Kidney (tissue), 22 donors: ENCODE measurements at places on chromosomes 3 and 15. TPM values are rescaled to one million over a fixed set of nuclear protein-coding genes. Genes with fewer than 3 reads are reported as not detected.
A peak's percentile ranks its signal among the peaks of the same experiment; 100 is the strongest.

GRCh38 chr3:146160964-146161662 lies at the start of gene PLOD2:
PLOD2 (minus strand) TSS chr3:146161184; CDS start chr3:146160989, 195 bp downstream.
- H3K4me3 ChIP-seq = peak within 1 kb of the TSS; percentile 86
- H3K36me3 ChIP-seq = no peaks in the 10 kb centered on the region
- H3K4me1 ChIP-seq = peaks cover 20% of the 10 kb centered on the region

DNA sequence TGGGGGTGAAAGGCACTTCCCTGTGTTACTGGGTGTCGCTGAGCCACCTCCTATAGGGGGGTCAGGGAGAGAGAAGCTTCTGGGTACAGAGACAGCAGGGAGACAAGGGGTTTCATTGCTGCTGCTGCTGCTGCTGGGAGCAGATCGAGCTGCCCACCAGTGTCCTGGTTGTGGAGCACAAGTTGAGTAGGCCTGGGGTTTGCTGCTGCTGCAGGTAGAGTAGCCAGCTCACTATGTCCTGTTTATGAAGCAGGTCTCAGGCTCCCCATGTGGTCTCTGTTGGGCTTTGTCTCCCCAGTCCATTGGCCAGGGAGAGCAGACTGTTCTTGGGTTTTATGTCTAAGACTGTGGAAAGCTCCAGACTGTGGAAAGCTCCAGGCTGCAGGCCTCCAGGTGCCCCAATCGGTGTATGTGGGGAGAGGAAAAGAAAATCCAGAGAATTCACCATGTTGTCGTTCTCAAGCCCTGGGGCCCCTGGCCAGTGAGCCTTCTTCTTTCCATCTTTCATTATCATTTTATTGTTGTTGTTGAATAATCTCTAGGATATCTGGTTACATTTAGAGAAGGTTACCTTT lies 157.8 kb downstream of the ADAMTS17 start:
- no peaks in the 10 kb centered on the region for H3K36me3 ChIP-seq
- H3K4me3 ChIP-seq = no peak overlapping the region
- no peaks in the 10 kb centered on the region for H3K4me1 ChIP-seq
- H3K27me3 ChIP-seq = no peaks in the 10 kb centered on the region
- DNase-seq = peak; percentile 7

DNA sequence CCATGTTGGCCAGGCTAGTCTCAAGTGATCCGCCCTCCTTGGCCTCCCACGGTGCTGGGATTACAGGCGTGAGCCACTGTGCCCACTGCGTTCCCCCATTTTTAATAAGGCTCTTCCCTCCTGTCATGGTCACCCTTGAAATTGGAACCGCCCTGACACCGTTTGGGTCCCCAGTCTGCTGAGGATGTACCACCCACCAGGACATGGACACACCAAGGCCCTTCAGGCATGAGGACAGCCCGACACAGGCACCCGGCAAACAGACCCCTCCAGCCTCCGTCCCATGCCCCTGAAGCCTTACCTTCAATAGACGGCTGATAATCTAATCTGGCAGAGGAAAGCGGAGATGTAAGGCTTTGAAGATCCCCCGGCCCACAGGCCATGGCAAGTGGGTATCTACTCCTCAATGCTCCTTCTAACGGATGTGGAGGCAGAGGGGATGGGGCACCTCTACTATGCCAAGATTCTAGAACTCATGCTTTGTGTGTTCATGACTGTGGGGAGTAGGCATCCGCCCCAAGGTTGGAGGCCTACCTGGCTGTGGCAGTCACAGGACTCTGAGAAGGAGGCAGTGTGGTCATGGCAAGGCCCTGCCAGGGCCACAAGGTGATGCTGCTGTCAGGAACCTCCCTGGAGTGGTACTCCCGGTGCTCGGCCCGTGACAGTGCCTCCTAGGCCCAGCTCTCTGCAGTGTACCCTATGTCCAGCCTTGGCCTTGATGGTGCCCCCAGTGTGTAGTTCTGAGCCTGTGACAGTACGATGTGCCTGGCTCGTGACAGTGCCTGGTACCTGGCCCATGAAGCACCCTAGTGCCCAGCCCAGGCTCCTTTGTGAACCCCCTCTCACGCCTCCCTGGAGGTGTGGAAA lies 18.6 kb upstream of the PRSS50 start:
- no peaks in the 10 kb centered on the region for H3K4me1 ChIP-seq
- no peak overlapping the region for H3K4me3 ChIP-seq
- H3K27me3 ChIP-seq = no peaks in the 10 kb centered on the region
- no peaks in the 10 kb centered on the region for H3K36me3 ChIP-seq
- no peak overlapping the region for H3K27ac ChIP-seq

DNA sequence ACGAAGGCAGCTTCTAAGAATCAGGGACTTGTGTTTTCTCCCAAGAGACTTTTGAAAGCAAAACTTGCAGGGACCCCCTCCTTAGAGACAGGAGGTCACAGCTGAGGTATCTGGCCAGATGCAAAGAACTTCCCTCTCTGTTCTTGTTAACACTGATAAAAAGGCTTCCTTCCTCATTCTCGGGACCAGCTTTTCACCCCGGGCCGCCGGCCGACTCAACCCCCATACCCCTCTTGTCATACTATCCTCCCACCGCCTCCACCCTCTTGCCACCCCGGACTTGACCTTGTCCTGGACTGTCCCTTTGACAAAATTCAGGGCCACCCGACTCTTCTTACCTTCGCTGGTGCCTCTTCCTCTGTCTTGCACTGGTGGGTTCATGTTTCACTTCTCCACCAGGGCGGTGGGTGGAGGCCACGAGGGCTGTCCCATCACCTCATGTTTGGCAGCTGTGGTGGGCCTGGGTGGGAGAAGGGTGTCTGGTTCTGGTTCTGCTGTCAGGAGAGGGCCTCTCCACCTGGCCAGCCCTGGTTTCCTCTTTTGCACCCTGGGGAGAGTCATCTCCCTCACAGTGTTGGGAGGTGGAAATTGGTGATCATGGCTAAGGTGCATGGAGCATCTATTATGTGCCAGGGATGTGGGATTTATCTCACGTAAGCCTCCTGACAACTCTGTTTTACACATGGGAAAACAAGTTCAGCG lies 32.5 kb downstream of the BHLHE40 start:
- no peaks in the 10 kb centered on the region for H3K36me3 ChIP-seq
- DNase-seq = no peak
- H3K27me3 ChIP-seq = no peaks in the 10 kb centered on the region
- no peak overlapping the region for H3K4me3 ChIP-seq
- no peak overlapping the region for H3K27ac ChIP-seq

DNA sequence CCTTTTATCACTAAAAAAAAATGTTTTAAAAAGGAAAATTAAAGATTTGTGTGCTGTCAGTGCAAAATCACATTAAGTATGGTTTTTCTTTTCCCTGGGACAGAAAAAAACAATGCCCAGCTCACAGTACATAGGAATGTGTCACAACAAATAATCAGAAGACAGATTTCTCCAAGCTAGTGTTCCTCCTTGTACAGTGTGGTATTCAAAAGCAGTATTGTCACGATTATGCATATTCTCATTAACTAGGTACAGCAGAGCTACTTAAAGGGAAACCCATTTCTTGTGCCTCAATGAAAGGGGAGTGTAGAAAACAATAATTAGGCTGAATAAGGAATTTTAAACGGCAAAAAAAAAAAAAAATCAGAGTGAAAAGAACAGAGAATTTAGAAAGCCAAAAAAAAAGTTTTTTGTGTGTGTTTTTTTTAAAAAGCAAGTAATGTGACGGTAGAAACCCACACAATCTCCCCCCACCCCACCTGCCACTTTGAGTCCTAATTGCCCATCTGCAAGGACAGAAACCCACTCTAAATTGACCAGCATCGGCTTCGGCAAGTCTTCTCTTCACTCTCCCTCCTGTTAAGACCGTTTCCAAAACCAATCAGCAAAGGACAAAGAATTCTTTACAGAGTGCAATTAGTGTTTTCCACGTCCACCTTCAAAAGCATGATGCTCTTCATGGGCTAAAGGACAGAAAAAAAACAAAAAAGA lies 41.0 kb downstream of the EIF4E3 start:
- DNase-seq = no peak
- no peaks in the 10 kb centered on the region for H3K36me3 ChIP-seq

- no peaks in the 10 kb centered on the region for H3K27me3 ChIP-seq
- H3K36me3 ChIP-seq = no peaks in the 10 kb centered on the region
- H3K4me1 ChIP-seq = no peaks in the 10 kb centered on the region
These were observed 99.6 kb upstream of the PRR23E start for GRCh38 chr3:127093312-127093711.

DNA sequence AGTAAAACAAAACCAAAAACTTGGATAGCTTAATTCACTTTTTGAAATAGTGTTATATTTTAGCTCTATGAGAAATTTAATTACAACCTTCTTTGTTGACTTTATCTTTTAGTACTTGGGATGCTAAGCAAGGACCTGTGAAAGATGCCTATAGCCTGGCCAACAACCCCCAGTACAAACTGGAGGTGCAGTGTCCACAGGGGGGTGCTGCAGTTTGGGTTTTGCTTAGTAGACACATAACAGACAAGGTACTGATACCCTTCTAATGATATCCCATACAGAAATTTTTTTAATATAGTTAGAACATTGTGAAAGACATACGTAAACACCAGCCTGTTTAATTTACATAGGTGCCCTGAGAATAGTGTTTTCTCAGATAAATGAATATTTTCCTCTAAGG lies 35.3 kb downstream of the CAPN7 start:
- no peaks in the 10 kb centered on the region for H3K27me3 ChIP-seq
- no peak for DNase-seq
- no peaks in the 10 kb centered on the region for H3K4me1 ChIP-seq
- H3K4me3 ChIP-seq = no peak overlapping the region
- no peak overlapping the region for H3K27ac ChIP-seq
- peaks cover 17% of the 10 kb centered on the region for H3K36me3 ChIP-seq

GRCh38 chr3:40779039-40779438 lies 254.3 kb downstream of the ZNF621 start:
- no peaks in the 10 kb centered on the region for H3K36me3 ChIP-seq
- no peak overlapping the region for H3K27ac ChIP-seq
- H3K4me3 ChIP-seq = no peak overlapping the region
- H3K27me3 ChIP-seq = no peaks in the 10 kb centered on the region
- peaks cover 18% of the 10 kb centered on the region for H3K4me1 ChIP-seq
- no peak for DNase-seq

DNA sequence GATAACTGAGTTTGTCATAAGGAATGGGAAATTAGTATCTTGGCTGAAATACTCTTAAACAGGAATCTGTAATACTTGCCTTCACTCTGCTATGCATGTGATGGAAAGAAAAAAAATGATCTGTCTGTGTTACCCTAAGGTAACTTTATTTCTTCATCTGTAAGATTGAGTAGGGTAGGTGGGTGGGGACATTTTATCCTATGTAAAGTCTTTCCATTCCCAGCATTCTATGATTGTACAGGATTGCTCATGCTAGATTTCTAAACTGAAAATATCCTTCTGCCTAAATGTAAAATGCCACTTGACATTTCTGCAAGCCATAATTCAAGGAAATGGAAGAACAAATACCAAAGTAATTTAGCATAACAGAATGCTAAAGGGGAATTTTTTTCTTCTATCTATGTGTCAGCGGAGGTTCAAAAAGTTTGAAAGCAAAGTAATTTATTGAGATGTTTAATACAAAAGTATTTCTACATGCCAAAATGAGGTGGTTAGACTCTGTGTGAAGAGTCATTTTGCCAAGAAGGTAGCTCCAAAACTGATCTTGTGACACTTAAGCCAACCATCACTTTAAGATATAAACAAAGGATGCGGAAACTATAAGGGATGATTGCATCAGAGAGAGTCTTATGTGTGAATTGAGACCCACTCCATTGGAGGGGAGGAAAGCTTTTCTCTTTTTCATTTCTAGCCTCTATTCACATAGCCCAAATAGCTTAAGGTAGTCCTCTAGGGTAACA lies 46.6 kb upstream of the SERPINI2 start:
- H3K4me1 ChIP-seq = no peaks in the 10 kb centered on the region
- H3K4me3 ChIP-seq = no peak overlapping the region
- no peak overlapping the region for H3K27ac ChIP-seq
- DNase-seq = no peak

GRCh38 chr3:46097691-46098241 lies 70.5 kb upstream of the XCR1 start:
- H3K4me1 ChIP-seq = no peaks in the 10 kb centered on the region
- no peaks in the 10 kb centered on the region for H3K27me3 ChIP-seq
- no peak for DNase-seq
- H3K4me3 ChIP-seq = no peak overlapping the region
- no peak overlapping the region for H3K27ac ChIP-seq

DNA sequence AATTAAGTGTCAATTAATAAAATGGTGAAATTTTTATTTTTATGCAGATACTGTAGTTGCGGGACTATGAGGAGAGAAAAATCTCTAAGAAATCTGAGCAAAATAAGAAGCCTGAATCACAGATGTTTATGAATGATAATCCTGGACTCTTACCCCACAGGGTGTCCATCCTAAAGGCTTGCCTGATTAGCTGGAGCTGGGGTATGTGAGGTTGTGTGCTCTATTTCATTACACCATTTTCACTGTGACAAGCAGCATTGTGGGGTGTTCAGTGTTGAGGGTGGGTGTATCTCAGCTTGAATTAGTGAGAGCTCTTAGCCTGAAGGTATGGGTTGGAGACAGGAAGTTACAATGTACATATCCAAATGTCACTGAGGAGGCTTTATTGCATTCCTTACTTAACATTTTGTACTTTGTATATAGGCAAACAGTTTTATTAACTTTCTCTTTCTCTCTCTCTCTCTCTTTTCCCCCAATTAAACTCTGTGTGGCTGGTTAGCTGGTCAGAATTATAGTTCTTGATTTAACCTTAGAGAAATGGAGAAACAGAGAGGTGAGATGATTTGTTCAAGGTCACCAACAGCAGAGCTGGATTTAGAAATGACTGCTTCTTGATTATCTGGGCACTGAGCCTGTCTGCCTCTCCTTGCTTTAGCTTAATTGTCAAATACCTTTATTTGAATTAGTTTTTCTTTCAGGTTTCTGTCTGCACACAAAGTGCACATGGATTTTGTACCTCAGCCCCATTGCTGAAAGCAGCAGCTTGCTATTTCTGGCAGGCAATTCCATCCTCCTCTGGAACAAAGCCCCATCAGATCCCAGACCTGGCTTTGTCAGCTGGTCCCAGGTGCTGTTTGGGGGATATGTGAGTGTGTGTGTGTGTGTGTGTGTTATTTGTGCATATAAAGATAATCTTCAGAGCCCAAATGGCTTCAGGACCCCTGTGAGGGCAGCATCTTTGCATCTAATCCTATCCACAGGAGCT lies 35.8 kb downstream of the GJD2 start:
- no peak overlapping the region for H3K4me3 ChIP-seq
- DNase-seq = no peak
- no peaks in the 10 kb centered on the region for H3K27me3 ChIP-seq
- no peaks in the 10 kb centered on the region for H3K36me3 ChIP-seq

DNA sequence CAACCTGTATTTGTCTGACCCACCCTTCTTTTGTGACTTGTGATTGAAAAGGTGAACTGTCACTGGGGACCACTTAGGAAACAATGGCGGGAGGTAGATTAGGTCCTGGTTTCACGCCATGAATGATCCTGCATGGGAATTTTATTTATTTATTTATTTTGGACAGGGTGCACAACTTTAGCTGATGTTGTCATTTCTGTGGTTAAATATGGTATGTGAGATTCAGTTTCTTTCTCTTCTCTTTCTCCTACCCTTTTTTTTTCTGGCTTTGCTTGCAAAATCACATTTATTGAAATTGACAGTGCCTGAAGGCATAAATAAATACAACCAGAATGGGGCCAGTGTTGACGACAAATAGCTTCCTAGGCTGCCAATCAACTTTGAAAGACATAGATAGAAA lies 18.0 kb upstream of the HTR3E start:
- DNase-seq = no peak
- H3K4me3 ChIP-seq = no peak overlapping the region
- no peak overlapping the region for H3K27ac ChIP-seq
- H3K27me3 ChIP-seq = no peaks in the 10 kb centered on the region
- no peaks in the 10 kb centered on the region for H3K4me1 ChIP-seq

The KLHL40 gene
- not detected for total RNA-seq

The CCR4 gene
- total RNA-seq = 2.3 TPM

The GOLGA6L24 gene
- not detected for total RNA-seq

The NEO1 gene
- 43.3 TPM for total RNA-seq

The SLC22A13 gene
- 0.16 TPM for total RNA-seq

The SLC28A2 gene
- not detected for total RNA-seq

The CPN2 gene
- 0.72 TPM for total RNA-seq
